Suppressor macrophage treated with lipopolysaccharide for 4 hours (primary cell): ENCODE measurements at places on chromosomes 13 and 19.
A peak's percentile ranks its signal among the peaks of the same experiment; 100 is the strongest.

DNA sequence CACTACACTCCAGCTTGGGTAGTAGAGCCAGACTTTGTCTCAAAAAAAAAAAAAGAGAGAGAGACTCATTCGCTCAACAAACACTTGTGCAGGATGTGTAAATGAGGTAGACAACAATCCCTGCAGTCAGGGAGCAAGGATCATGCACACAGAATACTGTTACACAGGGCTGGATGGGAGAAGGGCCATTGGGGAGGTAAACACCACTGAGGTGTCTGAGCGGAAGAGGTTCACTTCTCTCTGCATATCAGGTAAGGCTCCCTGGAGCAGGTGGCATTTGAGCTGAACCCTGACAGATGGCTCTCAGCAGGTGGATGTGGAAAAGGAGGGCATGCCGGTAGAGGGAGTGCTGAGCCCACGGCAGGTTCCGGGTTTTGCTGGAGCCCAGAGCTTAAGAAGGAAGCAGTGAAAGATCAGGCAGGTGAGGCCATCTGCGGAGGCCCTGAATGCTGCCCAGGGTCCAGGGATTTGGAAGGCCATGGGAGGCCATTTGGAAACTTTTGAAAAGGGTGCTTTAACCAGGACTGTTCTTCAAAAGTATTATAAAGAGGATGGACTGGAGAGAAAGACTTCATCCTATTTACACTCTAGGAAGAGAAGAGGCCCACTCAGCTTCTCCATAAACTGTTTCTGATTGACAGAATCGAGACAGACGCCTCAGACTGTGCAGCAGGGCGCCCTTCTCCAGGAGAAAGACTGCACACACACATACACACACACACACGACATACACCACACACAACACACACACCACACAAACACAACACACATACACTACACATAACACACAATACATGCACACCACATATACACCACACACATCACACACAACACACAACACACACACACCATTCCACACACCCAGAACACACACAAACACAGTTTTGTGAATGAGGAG is 199.4 kb downstream of the USP12 start:
- DNase-seq: peak; percentile 5

DNA sequence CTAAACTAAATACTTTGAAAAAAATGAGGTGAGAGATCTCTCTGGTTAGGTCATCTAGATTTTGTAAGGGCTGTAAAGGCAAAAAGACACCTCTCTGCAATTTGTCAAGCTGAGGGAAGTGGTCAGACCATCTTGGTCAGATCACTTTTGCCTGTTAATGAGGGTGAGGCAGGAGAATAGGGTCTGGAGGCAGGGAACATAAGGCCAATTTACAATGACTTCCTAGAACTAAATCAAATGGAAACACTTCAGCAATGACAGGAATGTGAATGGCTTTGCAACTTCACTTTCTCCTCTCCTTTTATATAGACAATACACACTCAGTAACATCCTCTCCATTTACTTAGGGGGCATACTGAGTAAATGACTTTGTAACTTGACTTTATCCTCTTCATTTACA is 1653.4 kb downstream of the SLITRK5 start:
- no peak for DNase-seq

DNA sequence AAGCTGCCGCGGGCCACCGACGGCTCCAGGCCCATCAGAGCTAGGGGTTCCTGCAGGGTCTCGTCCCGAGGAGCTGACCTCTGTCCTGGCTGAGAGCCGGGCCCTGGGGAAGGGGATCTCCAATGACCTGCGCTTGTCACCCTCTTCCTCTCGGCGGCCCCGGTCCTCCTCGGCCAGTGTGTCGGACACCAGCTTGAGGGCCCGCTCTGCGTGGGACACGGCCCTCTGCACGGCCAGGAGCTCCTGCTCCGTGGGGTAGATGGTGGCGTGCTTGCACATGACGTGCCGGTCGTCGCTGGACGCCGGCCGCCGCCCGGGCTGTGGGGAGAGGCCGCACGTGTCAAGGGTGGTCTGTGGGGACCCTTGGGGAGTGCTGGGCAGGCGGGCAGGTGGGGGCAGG is 32.7 kb upstream of the MATK start:
- no peak for DNase-seq

GRCh38 chr13:110630566-110631119 is 15.3 kb downstream of the NAXD start:
- DNase-seq: no peak

DNA sequence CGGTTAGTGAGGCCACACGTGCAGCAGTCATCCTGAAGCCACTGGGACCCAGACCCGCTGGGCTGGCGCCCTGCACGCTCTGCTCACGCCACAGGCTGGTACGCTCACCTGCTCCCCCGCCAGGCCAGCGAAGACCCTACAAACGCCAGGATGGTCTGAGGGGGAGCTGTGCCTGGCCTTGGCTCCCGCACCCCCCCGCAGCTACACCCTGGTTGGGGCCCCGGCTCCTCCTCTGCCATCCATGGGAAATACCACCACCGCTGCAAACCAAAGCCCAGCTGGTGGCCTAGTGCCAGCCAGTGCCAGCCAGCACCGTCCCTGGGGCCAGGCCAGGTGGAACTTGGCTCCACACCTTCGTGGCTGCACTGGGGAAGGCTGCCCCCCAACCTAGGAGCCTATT is 23.3 kb upstream of the CACTIN start:
- DNase-seq: no peak

DNA sequence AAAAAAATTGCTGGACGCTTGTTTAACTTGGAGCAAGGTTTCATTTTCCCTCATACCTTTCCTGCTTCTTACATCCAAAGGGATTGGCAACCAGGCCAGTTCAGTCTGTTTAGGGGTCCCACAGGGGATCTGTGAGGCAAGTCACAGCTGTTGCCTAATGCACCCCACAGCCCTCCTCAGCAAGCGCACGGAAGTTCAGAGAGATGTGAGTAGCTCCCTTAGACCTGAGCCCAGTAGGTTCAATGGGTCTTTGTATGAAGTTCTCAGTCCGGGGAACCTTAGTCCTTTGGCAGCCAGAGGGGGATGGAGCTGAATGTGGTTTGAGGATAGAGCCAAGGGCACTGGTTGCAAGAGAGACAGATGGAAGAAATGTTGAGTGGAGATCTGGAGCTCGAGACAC is 13.0 kb downstream of the SAMD4B start:
- DNase-seq: no peak

DNA sequence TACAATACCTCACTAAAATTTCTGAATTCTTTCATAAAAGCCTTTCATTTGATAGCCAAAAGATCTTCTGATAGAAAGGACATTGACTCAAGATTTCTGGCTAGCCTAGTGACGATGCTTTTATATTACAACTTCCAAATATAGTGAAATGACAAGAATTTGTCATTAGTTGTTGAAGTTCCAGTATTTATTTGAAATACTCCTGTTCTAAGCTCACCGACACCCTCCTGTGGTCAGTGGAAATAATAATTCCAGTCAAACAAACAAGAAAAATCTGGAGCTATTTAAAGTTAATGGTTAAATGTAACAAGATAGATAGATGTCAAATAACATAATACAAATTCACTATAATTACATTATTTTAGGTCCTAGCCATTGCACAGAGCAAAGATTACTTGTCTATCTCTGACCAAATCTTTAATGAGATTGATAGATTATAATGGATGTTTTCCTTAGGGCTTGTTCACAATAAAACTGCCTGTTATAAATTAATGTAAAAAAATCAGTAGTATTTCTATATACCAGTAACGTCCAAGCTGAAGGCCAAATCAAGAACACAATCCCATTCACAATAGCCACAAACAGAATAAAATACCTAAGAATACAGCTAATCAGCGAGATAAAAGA is 195.5 kb downstream of the RGCC start:
- DNase-seq: peak; percentile 64

- DNase-seq: no peak
Observed at GRCh38 chr13:36875431-36875830, 44.6 kb downstream of the SMAD9 start.

- DNase-seq: no peak
Observed at GRCh38 chr13:101648766-101649487, 196.5 kb downstream of the ITGBL1 start.

DNA sequence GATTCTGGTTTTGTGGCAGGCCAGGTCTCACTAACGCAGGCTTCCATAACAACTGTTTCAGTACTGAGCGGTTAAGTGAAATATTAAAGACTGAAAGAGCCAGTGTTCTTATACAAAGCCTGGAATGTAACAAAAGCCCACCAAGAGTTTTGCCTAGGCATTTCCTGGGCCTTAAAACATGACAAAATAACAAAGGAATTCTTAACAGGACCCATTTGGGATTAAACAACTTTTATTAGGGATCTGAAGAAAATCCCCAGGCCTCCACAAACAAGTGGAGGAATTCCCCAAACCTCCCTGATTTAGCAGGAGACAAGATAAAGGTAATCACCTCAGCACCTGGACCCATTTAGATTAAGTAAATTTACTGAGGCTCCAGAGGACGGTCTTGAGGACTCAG is 799.7 kb upstream of the SPRY2 start:
- no peak for DNase-seq

DNA sequence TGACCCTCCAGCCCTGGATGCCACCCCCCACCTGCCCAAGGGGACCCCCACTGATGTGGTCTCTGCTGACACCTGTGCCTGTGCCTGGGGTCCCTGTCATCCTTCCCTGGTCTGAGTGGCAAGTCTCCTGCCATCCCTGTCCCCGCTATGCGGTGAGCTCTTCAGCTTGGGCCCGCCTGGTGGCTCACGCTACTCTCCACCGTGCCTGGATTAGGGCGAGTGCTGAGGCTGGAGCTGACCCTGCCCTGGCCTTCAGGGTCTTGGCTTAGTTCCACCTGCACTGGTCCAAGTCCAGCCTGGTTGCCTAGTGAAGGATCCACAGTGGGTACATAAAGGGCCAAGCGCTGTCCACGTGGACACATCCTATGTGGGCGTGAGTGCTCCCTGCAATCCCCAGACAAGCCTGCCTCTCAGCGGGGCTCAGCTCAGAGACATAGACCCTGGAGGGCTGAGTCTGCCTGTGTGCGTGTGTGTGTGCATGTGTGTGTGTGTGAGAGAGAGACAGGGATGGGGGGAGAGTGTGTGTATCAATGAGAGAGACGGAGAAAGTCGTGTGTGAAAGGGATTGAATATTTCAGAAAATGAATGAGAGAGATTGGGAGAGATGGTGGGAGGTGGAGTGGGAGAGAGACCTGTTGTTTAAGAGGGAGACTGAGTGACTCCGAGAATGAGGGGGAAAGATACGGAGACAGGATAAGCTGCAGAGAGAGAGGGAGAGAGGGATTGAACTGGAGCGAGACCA is 22.1 kb downstream of the WTIP start:
- DNase-seq: no peak

DNA sequence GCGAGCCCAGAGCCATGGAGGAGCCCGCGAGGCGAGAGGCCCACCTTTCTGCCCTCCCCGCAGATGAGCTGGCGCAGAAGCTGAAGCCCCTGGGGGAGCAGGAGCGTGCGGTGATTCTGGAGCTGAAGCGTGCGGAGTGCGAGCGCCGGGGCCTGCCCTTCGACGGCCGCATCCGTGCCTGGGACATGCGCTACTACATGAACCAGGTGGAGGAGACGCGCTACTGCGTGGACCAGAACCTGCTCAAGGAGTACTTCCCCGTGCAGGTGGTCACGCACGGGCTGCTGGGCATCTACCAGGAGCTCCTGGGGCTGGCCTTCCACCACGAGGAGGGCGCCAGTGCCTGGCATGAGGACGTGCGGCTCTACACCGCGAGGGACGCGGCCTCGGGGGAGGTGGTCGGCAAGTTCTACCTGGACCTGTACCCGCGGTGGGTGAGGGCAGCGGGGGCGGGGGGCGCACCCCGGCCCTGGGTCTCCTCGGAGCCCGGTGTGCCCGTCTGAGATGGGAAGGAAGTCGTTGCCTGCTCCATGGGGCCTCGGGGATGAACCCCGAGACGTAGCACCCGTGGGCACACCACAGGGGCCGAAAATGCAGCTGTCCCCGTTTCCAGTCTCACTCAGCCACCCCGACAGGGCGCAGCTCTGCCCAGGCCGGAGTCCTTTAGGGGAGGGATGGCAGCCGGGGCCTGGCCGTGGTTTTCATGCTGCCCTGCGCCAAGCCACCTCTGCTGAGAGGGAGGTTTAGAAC is 12.1 kb upstream of the ZNF554 start:
- no peak for DNase-seq
